ENCODE measurements at places on chromosomes 3 and 15.

GRCh38 chr3:45568848-45569762, 25.4 kb upstream of the LIMD1 start:
- DNase-seq: no peak

DNA sequence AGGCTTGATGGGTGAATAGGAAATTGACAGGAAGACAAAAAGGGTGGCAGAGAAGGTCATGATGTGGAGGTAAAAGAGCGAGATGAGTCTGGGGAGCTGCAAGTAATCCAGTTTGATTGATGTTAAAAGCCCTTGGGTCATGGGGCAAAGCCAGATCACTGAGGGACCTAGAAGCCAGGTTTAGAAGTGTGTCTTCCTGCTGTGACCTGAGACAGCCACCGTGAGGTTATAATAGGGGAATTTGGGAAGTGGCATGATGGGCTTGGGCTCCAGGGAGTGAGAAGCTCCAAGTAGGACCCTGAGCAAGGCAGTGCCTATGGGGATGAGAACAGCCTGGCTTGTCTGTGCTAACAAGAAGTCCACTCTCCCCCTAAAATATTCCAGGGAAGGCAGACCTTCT, 298.5 kb downstream of the RPLP1 start:
- no peak for DNase-seq

- DNase-seq: no peak
These were observed 56.8 kb upstream of the SLC6A6 start for GRCh38 chr3:14345496-14346150.

DNA sequence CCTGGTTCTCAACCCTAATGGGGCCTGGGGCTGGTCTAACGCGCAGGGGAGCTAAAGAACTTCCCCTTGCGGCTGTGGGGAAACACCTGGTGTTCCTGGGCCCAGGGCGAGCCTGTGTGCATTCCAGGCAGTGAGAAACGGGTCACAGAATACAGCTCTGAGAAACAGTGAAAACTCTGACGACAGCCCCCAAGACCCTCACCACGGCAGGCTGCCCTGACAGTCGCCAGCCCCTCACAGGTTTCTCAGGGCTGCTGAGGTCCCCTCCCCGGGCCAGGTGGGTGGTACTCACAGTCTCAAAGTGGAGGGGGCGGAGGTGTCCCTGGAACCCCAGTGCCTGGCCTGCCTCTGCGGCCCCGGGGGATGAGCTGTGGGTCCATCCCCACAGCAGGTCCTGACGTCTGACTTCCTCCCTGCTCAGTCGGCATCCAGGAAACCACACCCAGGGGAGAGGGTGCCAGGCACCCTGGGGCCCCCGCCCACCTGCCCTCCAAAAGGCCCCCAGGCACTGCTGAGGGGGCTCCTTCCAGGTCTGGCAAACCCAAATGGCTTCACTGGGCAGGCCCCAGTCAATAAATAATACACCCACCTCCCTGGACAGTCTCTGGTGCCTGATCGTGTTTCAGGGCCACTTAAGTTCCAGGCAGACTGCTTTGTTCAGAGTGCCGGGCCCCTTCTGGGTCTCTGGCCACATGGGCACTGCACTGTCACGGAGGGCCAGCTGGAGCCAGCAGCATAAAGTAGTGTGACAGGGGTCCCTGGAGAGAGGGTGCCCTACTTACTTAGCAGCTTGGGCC, 57.7 kb downstream of the IQSEC1 start:
- peak; percentile 88 for DNase-seq

GRCh38 chr3:196661400-196661799, 21.9 kb downstream of the NRROS start:
- no peak for DNase-seq

DNA sequence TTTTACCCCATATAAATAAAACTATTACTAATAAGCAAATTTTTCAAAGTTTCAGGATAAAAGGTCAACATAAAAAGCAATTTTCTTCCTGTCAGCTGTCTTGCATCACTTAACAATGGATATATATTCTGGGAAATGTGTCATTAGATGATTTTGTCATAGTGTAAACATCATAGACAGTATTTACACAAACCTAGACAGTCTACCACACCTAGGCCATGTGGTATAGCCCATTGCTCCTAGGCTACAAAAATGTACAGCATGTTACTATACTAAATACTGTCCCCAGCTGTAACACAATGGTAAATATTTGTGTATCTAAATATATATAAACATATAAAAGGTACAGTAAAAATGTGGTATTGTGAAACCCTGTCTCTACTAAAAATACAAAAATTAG, 156.7 kb downstream of the ANO10 start:
- DNase-seq: no peak

- peak; percentile 79 for DNase-seq
These were observed 9.6 kb upstream of the PSMD2 start for GRCh38 chr3:184289426-184289938.

GRCh38 chr3:71322154-71322553, 261.4 kb downstream of the FOXP1 start:
- DNase-seq: no peak

DNA sequence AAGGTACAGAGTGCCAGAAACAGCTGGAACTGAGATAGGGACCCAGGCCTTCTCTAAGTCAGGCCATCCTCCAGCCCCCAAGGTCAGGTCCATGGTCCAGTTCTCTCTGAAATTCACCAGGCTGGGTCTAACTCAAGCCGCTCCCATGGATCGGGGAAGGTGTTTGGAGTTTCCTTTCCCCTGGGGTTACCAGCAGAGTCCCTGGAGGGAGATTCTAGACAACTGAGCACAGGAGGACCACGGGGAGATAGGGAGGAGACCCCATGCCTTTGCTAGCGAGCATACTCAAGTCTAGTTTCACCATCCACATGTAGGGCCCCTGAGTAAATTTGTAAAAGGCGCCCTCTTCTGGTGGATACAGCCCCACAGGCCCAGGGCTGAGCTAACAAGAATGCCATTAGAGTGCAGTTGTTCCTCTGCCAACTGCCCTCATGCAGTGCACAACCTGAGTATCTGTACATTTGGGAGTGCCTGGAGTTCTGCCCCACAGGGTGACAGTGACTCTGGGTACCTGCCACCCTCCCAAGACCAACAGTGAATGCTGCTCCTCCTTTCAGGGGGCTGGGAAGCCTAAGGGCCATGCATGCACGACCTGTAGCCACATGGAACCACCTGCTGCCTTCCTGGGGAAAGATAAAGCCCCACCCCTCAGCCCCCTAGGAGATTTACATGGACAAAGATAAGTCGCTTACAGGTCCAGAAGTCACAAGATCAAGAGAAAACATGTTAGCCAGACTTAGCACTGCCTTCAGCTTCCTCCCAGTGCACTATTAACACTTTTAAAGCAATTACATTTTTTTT, 89.0 kb downstream of the IQSEC1 start:
- DNase-seq: peak; percentile 84

- no peak for DNase-seq
These were observed 41.6 kb downstream of the FBN1 start for GRCh38 chr15:48603922-48604321.

DNA sequence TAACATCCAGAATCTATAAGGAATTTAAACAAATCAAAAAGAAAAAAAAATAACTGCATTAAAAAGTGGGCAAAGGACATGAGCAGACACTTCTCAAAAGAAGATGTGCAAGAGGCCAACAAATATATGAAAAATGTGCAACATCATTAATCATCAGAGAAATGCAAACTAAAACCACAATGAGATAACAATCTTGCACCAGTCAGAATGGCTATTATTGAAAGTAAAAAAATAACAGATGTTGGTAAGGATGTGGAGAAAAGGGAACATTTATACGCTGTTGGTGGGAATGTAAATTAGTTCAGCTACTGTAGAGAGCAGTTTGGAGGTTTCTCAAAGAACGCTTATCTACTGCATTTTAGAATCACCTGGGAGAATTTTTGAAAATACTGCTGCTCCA, 186.1 kb downstream of the OTOL1 start:
- no peak for DNase-seq

DNA sequence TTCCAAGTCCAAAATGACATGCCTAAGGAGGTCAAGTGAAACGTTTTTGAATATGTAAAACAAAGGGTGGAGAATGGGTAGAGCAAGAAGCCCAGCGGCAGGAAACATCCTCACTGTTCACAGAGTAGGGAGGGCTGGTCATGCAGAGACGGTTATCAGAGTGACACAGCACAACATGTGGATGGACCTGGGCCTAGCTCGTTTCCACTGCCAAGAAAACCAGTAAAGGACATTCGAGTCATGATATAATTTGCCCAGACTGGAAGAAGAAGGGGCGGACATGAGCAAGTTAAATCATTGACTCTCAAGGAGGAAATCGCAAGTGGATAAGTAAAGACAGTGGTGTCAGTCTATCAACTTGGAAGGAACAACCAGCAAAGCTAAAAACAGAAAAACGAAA, 89.3 kb downstream of the LRIG1 start:
- DNase-seq: no peak

GRCh38 chr15:73724212-73724611, 28.9 kb downstream of the INSYN1 start:
- no peak for DNase-seq

DNA sequence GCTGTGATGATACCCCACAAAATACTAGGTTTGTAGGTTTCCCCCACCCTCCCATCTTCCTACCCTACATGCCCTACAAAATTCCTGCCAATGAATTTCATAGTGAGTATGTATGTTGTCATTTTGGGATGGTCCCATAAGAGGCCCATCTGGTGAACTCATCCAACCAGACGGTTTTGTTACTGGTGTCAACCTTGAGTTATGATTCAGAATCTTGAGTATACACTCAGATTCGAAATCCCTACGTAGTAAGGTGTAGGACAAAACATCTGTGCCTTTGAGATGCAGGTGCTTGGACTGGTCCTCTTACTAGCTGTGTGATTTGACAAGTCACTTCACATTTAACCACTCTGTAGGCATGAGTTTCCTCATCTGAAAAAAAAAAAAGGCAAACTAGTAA, 3.6 kb downstream of the SIAH2 start:
- peak; percentile 61 for DNase-seq

DNA sequence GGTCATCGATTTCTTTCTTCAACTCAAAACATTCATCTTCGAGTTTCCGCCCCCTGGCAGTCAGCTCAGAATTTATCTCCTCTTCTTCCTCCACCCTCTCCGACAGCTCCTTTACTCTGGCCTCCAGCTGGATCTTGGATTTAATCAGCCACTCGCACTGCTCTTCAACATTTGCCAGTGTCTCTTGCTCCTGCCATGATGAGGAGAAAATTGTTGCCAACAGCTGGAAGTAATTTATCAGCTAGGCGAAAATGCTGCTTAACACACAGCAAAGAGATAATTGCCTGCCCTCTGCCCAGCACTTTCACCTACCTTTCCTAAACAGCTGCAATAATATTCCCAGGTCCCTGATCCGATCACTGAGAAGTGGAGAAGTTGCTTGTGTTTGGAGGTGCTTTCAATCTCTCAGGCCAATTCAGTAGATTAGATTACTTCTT, 69.3 kb downstream of the MYH15 start:
- no peak for DNase-seq

DNA sequence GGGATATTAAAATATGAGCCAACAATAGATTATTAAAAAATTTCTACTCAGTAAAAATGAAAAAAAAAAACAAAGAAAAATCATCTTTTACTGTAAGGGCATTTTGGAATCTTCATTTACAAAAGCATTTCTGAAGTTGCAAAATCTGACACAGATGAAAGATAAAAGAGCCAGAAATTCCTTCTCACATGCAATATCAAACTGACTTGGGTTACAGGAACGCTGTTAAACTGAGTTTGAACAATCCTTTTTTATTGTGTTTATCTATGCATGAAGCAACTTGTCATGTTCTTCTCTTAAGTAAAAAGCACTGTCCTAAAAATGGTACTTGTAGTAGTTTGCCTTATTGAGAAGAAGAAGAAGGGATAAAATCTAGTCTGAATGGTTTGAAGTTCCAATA, 468.5 kb upstream of the KCNMB2 start:
- DNase-seq: no peak

- no peak for DNase-seq
These were observed 83.4 kb upstream of the RNU6-1 start for GRCh38 chr15:67922971-67923945.

GRCh38 chr3:101639280-101639963, 37.5 kb downstream of the ZBTB11 start:
- no peak for DNase-seq

DNA sequence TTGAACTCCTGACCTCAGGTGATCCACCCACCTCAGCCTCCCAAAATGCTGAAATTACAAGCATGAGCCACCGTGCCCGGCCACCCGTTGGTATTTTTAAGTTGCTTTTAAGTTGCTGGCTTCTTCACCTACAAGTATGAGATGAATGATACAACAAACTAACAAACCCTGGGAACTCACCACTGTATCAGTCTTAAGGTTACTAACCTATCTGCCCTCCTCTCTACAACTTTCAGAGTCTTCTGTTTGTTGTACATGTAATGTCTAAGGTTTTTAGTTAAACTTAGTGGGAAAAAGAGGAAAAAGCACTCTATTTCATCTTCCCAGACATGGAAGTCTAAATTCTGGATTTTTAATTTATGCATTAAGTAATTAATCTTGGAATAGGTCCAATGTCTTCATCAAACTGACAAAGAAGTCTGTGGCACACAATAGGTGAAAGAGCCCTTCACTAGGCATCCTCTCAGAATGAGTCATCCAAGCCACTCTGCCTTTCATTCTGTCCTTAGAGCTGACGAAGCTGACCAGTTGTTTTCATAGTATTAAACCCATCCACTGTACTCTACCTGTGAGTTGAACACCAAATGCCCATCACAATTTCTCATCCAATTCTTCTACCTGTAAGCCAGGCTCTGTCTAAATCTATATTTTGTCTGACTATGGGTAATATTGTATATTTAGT, 936.1 kb downstream of the TUSC7 start:
- DNase-seq: no peak

DNA sequence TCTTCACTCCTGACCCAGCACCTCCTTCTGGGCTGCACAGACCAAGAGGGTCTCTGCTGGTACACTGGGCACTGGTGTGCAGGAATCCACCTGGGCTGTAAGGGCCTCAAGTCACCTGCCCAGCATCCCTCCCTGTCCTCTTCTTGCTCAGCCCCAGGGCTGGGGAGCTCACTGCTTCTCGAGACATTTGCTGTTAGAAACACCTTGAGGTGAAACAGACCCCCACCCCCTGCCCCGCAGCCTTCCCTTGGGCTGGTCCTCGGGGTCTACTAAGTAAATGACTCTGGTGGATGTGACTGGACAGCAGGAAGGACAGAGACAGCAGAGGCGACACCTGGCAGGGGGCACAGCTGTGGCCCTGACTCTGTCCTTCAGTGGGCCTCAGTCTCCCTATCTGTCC, 29.1 kb downstream of the LOXL1 start:
- DNase-seq: no peak
